Stimulated activated CD8-positive, alpha-beta memory T cell treated with anti-CD3 and anti-CD28 coated beads, Interleukin-15, amount 100 ng/mL, for 4 hours (primary cell): ENCODE measurements at places on chromosomes 16 and 17.

DNA sequence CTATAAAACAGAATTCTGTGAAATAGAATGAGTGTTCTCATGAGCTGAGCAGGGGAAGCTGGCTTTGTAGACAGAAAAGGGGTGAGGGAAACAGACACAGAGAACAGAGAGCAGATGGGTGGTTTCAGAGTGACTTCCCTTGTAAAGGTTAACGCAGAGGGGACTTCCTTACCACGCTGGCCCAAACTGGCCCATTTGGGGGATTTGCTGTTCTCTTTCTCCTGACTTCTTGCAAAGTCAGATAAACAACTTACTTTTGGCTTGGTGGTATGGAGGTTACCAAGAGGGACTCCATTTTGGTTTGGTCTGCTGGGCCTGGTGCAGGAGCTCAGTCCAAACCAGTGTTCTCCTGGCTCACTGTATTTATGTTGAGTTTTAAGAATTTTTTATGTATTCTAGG, 48.4 kb downstream of the SEC14L1 start:
- no peak for DNase-seq

DNA sequence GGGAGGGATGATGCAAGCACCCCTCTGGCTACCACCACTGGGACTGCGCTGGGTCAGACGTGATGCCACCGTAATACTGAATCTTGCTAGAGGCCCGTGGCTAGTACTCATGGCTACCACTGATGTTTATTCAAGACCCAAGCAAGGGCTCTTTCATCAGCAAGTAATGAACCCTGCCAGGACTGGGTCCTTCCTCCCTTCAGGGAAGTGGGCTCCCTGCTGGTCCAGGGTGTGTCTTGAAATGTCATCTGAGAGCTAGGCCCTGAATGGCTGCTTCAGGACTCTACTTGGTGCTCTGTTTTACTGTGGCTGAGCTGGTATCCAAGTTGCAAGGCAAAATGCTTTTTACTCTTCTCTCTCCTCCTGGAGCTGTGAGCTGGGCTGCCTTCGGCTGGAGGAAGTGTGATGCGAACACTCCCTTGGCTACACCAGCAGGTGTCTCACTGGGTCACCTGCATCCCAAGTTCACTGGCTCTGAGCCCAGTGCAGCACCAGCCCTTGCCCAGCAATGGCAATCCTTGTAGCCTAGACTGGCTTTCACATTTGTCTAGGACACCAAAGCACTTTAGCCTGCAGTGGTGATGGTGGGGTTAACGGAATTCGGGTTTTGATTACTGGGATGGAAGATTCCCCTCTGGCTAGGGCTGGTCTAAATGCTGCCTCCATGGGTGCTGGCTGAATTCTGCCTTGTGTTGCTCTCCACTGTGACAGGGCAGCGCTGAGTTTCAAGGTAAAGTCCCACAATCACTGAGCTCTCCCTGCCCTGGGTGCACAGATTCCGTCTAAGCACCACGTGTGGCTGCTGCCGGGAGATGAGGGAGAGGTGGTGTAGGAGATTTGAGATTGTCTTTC, 98.6 kb downstream of the USP22 start:
- DNase-seq = no peak

DNA sequence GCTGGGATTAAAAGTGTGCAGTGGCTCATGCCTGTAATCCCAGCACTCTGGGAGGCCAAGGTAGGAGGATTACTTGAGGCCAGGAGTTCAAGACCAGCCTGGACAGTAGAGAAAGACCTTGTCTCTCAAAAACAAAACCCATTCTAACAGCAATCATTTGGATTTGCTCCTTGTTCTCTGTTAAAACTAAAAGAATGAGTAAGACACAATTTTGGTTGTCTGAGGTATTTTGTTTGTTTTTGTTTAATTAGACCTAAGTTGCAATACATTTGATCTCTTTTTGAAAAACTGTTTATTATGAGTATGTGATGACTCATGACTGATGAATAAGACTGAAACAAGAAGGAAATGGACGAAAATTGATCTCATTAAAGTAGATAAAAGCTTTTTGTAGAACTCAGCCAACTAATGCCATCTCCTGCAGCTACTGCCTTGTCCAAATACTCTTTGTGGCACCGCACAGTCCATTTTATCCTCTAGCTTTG, 29.0 kb downstream of the GLG1 start:
- no peak for DNase-seq

- no peak for DNase-seq
Observed at GRCh38 chr17:33396818-33397217, 103.7 kb upstream of the ASIC2 start.

DNA sequence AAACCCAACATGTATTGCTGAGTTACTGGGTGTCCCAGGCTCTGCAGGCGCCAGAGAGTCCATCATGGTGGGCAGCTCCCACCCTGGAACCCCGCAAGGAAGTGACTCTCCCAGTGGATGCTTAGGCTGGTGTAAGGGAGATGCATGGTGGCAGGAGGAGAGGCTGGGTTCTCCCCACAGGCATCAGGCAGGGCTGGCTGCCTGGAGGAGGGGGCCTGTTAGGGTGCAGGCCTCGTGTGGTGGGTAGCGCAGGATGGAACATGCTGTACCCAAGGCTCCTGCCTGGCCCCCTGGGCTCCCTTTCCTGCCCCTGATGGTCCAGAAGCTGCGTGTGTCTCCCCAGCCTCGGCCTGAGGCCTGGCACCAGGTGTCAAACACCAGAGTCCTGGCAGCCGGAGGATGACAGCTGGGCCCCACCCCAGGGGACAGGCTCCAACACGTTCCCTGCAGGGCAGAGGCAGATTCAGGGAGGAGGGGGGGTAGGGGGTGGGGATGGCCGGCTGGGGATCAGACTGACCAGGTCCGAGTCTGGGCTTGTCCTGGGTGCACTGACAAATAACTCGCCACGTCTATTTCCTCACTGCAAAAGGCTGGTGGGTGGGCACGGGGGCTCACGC, 40.2 kb upstream of the CIBAR2 start:
- no peak for DNase-seq

DNA sequence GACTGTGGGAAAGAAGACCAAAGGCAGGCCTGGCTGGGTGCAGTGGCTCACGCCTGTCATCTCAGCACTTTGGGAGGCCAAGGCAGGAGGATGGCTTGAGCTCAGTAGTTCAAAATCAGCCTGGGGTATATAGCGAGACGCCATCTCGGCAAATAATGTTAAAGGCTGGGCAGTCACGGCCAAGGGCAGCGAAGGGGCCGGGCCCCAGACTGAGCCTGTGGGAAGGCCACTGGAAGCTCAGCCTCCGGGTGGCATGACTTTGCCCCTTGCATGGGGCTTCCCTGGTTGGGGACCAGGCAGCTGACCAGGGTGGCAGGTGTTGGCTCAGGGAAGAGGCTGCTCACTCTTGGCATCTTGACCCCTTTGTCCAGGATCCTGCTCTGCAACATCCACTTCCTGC, 14.0 kb upstream of the CD300LD start:
- no peak for DNase-seq

- DNase-seq = no peak
Observed at GRCh38 chr16:77404775-77405174, 30.1 kb downstream of the ADAMTS18 start.

- no peak for DNase-seq
Observed at GRCh38 chr17:37848690-37849616, 75.3 kb upstream of the TBC1D3K start.
